ENCODE measurements at places on chromosomes 3 and 15.

- no peak for DNase-seq
Measured at GRCh38 chr15:23441204-23441603, 5.8 kb downstream of the GOLGA6L2 start.

DNA sequence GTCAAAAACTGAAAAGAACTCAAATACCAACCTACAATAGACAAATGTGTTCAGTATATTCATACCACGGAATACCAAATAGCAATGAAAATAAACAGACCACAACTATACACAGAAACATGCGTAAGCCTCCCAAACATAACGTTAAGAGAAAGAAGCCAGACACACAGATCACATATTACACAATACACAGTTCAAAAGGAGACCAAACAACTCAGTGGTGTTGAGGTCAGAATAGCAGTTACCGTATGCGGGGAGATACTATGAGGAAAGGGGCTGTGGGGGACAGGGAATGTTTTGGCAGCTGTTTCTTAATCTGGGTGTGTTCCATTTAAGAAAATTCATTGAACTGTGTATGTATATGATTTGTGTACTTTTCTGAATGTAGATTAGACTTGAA, 6.6 kb downstream of the OSBPL10 start:
- no peak for DNase-seq

GRCh38 chr3:189123595-189124387, 48.0 kb upstream of the TPRG1 start:
- DNase-seq, result no peak

DNA sequence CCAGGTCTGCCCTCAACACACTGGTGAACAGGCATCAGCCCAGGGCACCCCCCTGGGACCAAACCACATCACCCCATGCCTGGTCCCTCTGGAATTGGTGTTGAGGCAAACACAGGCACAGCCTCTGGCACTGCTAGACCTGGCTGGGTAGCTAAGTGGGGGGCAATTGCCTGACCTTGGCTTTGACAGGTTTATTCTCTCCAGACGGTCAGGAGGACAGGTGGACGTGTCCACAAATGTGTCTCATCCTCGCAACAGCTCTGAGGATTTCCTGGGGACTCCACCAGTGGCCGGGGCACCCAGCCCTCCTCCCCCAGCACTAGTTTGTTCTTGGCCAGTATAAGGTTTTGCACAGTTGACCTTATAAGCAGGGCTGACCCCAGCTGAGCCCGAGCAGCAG, 31.3 kb downstream of the TKT start:
- DNase-seq, result no peak

- DNase-seq, result no peak
Measured at GRCh38 chr15:43266834-43267233, at the start of gene TGM5. Gene TGM5 (minus strand): TSS chr15:43266928. CDS start chr15:43266849, 79 bp downstream.

GRCh38 chr15:44753345-44753744, 17.0 kb downstream of the TRIM69 start:
- no peak for DNase-seq

DNA sequence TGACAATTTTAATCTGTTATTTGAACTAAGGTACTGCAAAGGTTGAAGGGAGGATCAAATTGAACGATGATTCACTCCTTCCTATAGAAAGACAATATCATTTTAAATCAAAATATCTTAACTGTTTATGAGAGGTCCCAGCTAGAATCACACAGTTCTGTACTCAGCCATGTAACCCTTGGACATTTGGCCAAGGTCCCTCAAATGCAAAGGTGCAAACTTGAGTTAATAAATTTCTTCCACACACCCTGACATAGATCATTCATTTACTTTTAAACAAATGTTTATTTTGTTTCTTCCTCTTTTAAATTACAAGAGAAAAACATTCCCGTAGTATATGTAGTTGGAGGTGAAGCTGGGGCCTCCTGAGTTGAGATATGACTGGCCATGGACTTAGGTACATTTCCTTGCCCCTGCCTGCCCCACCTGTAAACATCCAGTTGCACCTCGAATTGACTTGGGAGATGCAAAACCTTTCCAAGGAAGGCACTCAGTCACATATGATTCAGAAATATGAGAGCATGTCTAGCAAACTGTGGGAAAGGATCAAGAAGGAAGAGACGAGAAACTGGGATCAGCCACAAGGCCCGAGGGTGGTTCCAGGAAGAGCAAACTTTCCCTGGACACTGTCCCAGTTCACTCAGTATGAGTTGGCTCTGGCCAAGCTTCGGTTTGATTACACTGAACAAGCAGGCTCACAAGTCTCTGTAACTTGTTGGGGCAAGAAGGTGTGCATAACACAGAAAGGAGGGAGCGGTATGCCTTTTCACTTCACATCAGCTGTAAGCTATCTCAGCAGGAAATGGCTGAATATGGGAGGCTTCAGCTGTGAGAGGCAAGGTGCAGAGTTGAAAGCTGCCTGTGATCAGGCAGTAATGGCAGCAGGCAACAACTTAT, 6.7 kb downstream of the TNFSF10 start:
- no peak for DNase-seq

DNA sequence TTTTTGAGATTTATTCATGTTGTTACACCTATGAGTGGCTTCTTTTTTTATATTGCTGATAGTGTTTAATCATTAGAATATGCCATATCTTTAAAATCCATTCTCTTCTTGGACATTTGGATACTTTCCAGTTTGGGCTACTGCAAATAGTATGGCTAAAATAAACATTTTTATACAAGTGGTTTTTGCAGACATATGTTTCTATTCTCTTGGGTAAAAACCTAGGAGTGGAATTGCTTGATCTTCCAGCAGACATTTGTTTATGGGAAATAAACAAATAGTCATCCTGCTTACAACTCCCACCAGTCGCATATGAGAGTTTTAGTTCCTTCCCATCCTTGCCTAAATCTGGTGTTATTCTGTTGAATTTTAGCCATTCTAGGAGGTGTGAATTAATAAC, 193.1 kb downstream of the ALCAM start:
- no peak for DNase-seq

- peak; percentile 58 for DNase-seq
Measured at GRCh38 chr3:11655196-11655928, 11.6 kb upstream of the VGLL4 start.

DNA sequence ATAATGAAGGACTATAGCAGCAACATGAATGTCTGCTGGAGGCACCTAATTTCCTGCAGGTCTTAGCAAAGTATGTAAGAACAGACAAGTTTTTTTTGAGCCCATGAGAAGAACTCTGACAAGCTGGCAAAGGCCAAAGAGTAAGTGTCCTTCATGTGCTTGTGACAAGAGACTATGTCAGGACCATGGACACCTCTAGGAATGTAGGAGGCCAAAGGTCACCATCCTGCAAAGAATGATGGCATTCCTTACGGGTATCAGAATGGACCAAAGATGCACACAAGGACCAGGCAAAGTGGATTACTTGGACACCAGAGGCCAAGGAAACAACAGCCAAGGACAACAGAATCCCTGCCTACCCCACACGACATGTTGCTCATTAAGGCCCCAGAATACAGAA, 858.5 kb upstream of the CFAP20DC start:
- DNase-seq, result no peak

Data from activated CD8-positive, alpha-beta memory T cell treated with anti-CD3 and anti-CD28 coated beads for 24 hours (primary cell).